ENCODE measurements at places on chromosomes 7 and 10. TPM values are rescaled to one million over a fixed set of nuclear protein-coding genes. Genes with fewer than 3 reads are reported as not detected.

Gene KNDC1
- total RNA-seq, result not detected

Gene ZRANB1
- total RNA-seq, result 22.6 TPM

Gene H2AZ2
- 111 TPM for total RNA-seq

Gene MAT1A
- not detected for total RNA-seq

Gene FOXI2
- not detected for total RNA-seq

Gene OR2F1
- not detected for total RNA-seq

Gene GOT1
- total RNA-seq, result 23.2 TPM

Gene SEMA4G
- total RNA-seq, result 1.9 TPM

Gene OR9A2
- not detected for total RNA-seq

Gene CAMK2G
- 30.5 TPM for total RNA-seq

Gene AEBP1
- total RNA-seq, result 8.9 TPM

Gene GRB10
- 126 TPM for total RNA-seq

Gene NKX1-2
- total RNA-seq, result not detected
